ENCODE measurements at places on chromosomes 3 and 15. TPM values are rescaled to one million over a fixed set of nuclear protein-coding genes. Genes with fewer than 3 reads are reported as not detected.

EIF4E3 gene
- total RNA-seq = 40.8 TPM

TUSC7 gene
- not detected for total RNA-seq

CPB1 gene
- not detected for total RNA-seq

CYP19A1 gene
- not detected for total RNA-seq

SLC28A2 gene
- total RNA-seq = 62.6 TPM

TPRG1 gene
- 5.6 TPM for total RNA-seq

COLQ gene
- 2.7 TPM for total RNA-seq

ISLR gene
- total RNA-seq = 22.8 TPM

KIF15 gene
- total RNA-seq = 0.85 TPM

TERC gene
- 52.0 TPM for total RNA-seq
